ENCODE measurements at places on chromosomes 12 and 14.

DNA sequence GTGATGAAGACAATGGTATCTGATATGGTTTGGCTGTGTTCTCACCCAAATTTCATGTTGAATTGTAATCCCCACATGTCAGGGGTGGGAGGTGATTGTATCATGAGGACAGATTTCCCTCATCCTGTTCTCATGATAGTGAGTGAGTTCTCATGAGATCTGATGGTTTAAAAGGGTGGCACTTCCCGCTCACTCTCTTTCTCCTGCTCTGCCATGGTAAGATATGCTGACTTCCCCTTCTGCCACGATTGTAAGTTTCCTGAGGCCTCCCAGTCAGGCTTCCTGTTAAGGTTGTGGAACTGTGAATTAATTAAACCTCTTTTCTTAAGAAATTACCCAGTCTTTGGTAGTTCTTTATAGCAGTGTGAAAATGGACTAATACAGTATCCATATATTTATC lies 25.6 kb upstream of the PTHLH start:
- no peak for DNase-seq

DNA sequence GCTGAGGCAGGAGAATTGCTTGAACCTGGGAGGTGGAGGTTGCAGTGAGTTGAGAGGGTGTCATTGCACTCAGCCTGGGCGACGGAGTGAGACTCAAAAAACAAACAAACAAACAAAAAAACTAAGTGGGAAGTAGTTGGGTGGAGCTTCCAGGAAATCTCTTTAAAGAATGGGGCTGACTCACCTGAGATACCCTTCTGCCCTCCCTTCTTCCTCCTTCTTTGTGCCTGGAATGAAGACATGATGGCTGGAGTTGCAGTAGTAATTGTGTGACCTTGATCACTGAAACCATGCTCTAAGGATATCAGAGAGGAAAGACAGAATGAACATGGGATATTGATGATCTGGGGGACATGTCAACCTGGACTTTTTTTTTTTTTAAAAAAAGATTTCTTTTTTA lies 87.6 kb upstream of the MED13L start:
- DNase-seq, result no peak

DNA sequence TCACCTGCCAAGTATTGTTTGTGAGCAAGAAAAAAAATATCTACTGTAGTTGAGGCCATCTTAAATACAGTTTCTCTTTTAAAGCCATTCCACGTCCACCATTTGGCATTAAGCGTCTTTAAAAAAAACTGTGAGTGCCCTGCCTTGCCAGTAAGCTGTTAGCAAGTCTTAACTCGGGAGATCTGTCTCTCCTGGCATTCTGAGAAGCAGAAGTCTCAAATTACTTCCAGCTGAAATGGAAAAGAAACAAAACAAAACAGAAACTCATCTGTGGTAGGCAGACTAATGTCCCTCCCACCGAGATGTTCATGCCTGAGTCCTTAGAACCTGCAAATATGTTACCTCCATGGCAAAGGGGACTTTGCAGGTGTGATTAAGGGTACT lies 126.2 kb downstream of the CRADD start:
- no peak for DNase-seq

- DNase-seq, result no peak
Observed at GRCh38 chr12:53208435-53208834, 1.4 kb upstream of the ITGB7 start.

GRCh38 chr14:92439537-92440344 lies 73.8 kb upstream of the RIN3 start:
- no peak for DNase-seq

DNA sequence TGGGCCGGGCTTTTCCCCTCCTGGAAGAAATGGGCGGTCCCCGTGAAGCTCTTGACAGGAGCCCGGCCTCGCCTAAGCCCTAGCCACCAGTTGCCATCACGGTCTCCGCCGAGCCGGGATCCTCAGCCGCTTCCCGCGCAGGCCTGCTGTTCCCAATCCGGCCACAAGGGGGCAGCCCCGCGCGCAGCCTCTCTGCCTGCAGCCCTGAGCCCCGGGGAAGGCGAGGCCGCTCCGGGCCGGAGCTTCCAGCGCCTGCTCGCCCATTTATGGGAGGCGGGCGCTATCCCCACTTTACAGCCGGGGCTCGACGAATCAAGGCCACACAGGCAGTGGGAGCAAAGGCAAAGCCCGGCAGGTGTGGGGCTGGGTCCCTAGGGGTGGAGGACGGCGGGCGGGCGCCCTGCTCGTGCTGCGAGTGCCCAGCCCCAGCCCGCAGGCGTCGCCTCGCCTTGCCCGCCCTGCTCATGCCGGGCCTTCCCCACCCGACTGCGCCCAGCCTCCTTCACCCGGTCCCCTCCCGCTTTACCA lies 61.5 kb downstream of the LGMN start:
- DNase-seq, result peak; percentile 84

Data from activated T-cell treated with anti-CD3 and anti-CD28 coated beads, Interleukin-2, amount 50 U/mL, for 1 hour (primary cell).